ENCODE measurements at places on chromosomes 1 and 21. TPM values are rescaled to one million over a fixed set of nuclear protein-coding genes. Genes with fewer than 3 reads are reported as not detected.

Gene LCE2A
- total RNA-seq: not detected

Gene ZMYND12
- 1.1 TPM for total RNA-seq

Gene MTARC2
- total RNA-seq: not detected

DNA sequence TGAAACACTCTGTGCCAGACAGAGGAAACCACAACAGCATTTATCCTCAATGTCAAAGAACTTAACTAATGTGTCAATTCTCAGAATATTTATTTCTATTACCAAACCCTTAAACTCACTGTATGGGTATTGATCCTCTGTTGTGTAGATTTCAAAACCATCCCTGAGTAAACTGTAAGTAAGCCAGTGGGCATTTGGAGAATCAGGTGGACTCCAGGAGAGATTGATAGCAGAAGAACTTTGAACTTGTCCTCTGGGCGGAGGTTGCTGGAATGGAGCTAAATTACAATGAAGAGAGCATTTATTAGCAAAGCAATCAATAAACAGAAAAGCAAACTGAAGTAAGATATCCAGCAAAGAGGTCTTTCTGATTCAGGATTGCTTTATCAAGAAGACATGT, 216.1 kb downstream of the USH2A start:
- DNase-seq: no peak

- no peak for DNase-seq
Measured at GRCh38 chr1:202244841-202245261, 51.3 kb downstream of the LGR6 start.

DNA sequence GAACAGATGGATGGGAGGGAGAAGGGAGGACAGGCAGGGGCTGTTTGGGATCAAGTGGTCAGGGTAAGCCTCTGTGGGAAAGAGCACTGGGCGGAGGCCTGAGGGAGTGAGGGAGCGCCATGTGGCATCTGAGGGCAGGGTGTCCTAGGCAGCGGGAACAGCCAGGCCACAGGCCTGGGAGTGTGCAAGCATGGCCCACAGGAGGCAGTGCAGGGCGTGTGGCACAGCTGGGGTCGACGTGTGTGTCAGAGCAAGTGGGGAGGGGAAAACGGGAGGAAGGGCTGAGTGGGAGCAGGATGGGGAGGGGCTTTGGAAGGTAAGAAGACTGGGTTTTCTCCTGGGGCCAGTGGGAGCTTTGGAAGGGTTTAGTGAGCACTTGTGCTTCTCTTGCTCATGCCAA, 143.4 kb downstream of the SYF2 start:
- no peak for DNase-seq

GRCh38 chr1:230735447-230735846, 11.7 kb upstream of the CAPN9 start:
- no peak for DNase-seq

- DNase-seq: no peak
Measured at GRCh38 chr1:72869873-72870272, 587.5 kb upstream of the NEGR1 start.

- no peak for DNase-seq
Measured at GRCh38 chr21:46004168-46004861, 22.7 kb downstream of the COL6A1 start.

- DNase-seq: no peak
Measured at GRCh38 chr1:155241841-155242264, 13.4 kb downstream of the ENTREP3 start.

GRCh38 chr1:215345208-215345607, 221.9 kb upstream of the KCTD3 start:
- no peak for DNase-seq

DNA sequence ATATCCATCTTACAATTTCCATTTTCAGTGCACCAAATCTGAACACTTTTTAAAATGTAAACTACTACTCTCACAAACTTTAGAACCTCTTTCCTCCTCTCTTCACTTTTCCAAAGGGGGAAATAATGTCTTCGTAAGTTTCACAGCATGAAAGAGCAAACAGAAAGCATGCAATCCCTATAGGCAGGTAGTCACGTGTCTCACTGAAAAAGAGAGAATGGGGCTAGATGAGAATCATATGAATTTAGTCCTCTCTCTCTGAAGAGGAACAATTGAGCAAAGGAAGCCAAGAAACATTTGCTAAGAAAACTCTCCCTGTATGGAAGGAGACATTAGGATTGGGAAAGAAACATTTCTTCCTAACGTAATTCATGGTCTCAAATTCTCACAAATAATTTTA, 613.9 kb downstream of the PLA2G4A start:
- no peak for DNase-seq

GRCh38 chr1:206557636-206558473, 50.5 kb downstream of the RASSF5 start:
- DNase-seq: peak; percentile 72

- no peak for DNase-seq
Measured at GRCh38 chr1:161219078-161219892, 4.1 kb downstream of the APOA2 start.
